Smooth muscle cell of the coronary artery (primary cell): ENCODE measurements at places on chromosomes 12 and 14. TPM values are rescaled to one million over a fixed set of nuclear protein-coding genes. Genes with fewer than 3 reads are reported as not detected.

AICDA gene
- 0.08 TPM in 1 of 2 replicates, not detected in the other for total RNA-seq

NYNRIN gene
- total RNA-seq = 3.2 and 9.0 TPM in 2 replicates

WNT5B gene
- total RNA-seq = 2.9 and 28.5 TPM in 2 replicates

RFX4 gene
- total RNA-seq = not detected in 2 replicates

BEGAIN gene
- not detected in 2 replicates for total RNA-seq

SETD3 gene
- total RNA-seq = 17.0 and 37.8 TPM in 2 replicates

KRT75 gene
- total RNA-seq = not detected in 2 replicates

TAS2R9 gene
- total RNA-seq = not detected in 2 replicates

LHX5 gene
- not detected in 2 replicates for total RNA-seq

KRT83 gene
- not detected in 2 replicates for total RNA-seq

HIP1R gene
- 4.8 and 18.9 TPM in 2 replicates for total RNA-seq

CELA1 gene
- total RNA-seq = not detected in 2 replicates

DPF3 gene
- total RNA-seq = 2.0 and 8.9 TPM in 2 replicates

GPR135 gene
- total RNA-seq = 0.82 and 2.6 TPM in 2 replicates

STRN3 gene
- 60.1 and 82.6 TPM in 2 replicates for total RNA-seq

LRP6 gene
- 30.4 and 40.9 TPM in 2 replicates for total RNA-seq

ING4 gene
- 22.7 and 27.0 TPM in 2 replicates for total RNA-seq

RPGRIP1 gene
- under 0.01 TPM in 1 of 2 replicates, not detected in the other for total RNA-seq

ETFBKMT gene
- 2.2 and 3.6 TPM in 2 replicates for total RNA-seq

IAPP gene
- not detected in 2 replicates for total RNA-seq

TBC1D30 gene
- 0.08 and 0.47 TPM in 2 replicates for total RNA-seq

PROX2 gene
- total RNA-seq = not detected in 2 replicates

SLC7A7 gene
- 1.2 and 16.2 TPM in 2 replicates for total RNA-seq

MYF5 gene
- not detected in 2 replicates for total RNA-seq

IQSEC3 gene
- total RNA-seq = 0.35 TPM in 1 of 2 replicates, not detected in the other

SLC10A1 gene
- not detected in 2 replicates for total RNA-seq

NXPH4 gene
- total RNA-seq = 0.59 and 3.8 TPM in 2 replicates

FOXM1 gene
- total RNA-seq = 0.47 and 3.8 TPM in 2 replicates

SMOC1 gene
- 1.6 TPM in 1 of 2 replicates, not detected in the other for total RNA-seq

TAS2R42 gene
- not detected in 2 replicates for total RNA-seq

TEX22 gene
- total RNA-seq = 0.23 TPM in 2 replicates

CLEC2A gene
- total RNA-seq = 5.6 TPM in 1 of 2 replicates, not detected in the other

IL31 gene
- total RNA-seq = not detected in 2 replicates

ITGB7 gene
- total RNA-seq = 0.15 and 0.47 TPM in 2 replicates

CAPS2 gene
- total RNA-seq = 5.0 and 5.9 TPM in 2 replicates

TAS2R46 gene
- total RNA-seq = 0.82 and 1.9 TPM in 2 replicates

KRT71 gene
- not detected in 2 replicates for total RNA-seq

AKAP5 gene
- total RNA-seq = 0.12 and 1.2 TPM in 2 replicates

ESPL1 gene
- 0.70 and 1.2 TPM in 2 replicates for total RNA-seq

TAS2R13 gene
- 0.70 and 1.1 TPM in 2 replicates for total RNA-seq

EGLN3 gene
- total RNA-seq = 0.08 and 1.3 TPM in 2 replicates

RAB3IP gene
- 1.9 and 4.4 TPM in 2 replicates for total RNA-seq

SLC39A9 gene
- 105 and 109 TPM in 2 replicates for total RNA-seq
